Adipocyte (in vitro differentiated cells): ENCODE measurements at places on chromosomes 5 and 9.

DNA sequence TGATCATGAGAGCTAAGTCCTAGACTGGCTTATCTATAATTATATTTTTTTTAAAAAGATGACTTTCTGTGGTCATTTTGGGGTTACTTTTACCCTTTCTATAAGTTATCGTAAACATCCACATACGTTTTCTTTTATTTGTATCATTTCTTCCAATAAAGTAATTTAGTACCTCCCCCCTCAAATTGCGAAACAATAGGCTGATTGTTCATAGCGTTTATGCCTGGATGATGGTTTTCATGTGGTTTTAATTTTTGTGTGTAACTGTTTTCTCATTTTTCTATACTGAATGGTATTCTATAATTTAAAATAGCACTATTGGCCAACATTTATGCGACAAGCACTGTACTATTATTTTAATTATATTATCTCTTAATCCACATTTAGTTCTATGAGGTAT is 44.5 kb downstream of the SMC5 start:
- DNase-seq = peak; percentile 77

DNA sequence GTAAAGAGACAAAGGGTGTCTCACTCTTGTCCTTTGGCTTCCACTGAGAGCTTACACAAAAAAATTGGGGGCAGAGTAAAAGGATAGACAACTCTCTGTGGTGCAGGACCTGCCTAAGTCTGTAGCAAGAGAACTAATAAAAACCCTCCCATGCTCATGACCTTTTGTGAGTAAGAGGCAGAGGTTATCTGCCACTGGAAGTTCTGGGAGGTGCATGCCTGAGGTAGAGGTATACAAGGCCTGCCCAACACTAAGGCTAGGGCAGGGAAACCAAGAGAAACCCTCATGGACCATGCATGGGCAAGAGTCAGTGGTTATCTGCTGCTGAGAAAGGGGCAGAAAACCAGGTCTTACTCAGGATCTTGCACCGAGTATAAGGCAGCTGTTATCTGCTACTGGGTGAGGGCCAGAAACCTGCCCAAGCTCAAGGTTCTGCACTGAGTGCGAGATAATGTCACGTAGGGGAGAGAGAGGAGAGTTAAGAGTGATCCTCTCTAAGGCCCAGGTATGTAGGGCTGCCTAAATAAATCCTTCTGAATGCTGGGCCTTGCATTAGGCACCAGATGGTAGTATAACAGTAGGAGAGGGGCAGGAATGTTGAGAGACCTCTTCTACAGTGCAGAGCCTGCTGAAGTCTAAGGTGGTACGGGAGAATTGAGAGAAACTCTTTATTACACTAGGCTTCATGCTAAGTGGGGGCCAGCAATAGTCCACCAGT is 143.4 kb downstream of the MACROH2A1 start:
- no peak for DNase-seq

DNA sequence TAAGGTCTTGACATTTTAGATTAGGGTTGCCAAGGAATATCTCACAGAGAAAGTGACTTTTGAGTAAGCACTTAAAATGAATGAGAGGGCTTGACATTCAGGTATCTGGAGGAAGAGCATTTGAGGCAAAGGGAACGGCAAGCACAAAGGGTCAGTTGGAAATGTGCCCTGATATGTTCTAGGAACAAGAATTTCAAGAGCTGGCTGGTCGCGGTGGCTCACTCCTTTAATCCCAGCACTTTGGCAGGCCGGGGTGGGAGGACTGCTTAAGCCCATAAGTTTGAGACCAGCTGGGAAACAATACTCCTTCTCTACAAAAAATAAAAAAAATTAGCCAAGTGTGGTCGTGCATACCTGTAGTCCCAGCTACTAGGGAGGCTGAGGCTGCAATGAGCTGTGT is 16.5 kb downstream of the KIAA1958 start:
- no peak for DNase-seq

DNA sequence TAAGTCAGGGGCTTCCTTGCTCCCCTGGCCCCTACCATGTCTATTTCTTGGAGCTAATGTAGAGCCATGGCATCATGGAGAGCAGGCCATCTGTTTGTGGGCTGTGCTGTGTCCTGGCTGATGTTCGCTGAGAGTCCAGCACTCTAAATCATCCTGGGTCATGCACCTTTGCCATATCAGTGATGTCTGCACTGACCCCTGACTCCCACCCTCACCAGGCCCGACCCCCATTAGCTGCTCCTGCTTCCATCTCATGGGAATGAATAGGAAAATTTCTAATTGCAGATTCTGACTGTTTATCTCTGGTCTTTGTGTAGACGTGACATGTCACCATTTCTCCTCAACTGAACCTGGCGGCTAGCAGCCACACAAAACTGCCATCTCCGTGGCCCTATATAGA is 236.9 kb downstream of the NSG2 start:
- no peak for DNase-seq

GRCh38 chr9:28999806-29000205 is 1426.5 kb upstream of the C9orf72 start:
- no peak for DNase-seq

GRCh38 chr9:115653171-115653606 is 500.4 kb upstream of the PAPPA start:
- peak; percentile 41 for DNase-seq

GRCh38 chr5:152349683-152350526 is 55.2 kb downstream of the NMUR2 start:
- DNase-seq = peak; percentile 27

DNA sequence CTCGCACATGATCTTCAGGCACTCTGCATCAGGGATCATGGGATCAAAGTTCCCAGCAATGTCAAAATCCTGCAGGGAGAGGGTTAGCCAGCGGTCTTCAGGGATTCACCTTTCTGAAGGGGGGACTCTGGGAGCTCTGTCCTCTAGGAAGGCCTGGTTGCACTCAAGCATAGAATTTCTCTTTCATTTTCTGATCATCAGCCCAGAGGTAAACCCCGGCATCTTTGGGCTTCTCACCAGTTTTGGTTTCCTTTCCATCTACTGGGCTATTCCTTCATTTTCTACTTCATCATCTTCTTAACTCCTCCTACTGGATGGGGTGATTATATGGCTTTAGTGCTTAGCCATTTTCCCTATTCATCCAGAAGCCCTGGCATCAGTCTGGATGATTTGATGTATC is 4.6 kb upstream of the DND1 start:
- no peak for DNase-seq

- DNase-seq = no peak
Observed at GRCh38 chr5:41212935-41213334, 397 bp downstream of the C6 start.

GRCh38 chr5:124438903-124439281 is 307.5 kb downstream of the ZNF608 start:
- no peak for DNase-seq

GRCh38 chr9:109440117-109440515 is 58.0 kb downstream of the PTPN3 start:
- no peak for DNase-seq

DNA sequence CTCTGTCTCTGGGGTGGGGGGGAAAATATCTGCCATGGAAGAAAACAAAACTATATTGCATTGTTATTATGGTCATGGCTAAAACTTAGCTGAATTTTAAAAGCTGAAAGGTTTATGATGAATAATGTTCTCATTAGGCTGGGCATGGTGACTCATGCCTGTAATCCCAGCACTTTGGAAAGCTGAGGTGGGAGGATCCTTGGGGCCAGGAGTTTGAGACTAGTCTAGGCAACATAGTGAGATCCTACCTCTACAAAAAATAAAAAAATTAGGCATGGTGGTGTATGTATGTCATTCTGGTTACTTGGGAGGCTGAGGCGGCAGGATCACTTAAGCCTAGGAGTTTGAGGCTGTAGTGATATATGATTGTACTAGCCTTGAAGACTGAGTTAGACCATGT is 44.5 kb downstream of the IPO11 start:
- DNase-seq = peak; percentile 35

- peak; percentile 15 for DNase-seq
Observed at GRCh38 chr5:14435481-14435880, 146.1 kb upstream of the OTULINL start.

DNA sequence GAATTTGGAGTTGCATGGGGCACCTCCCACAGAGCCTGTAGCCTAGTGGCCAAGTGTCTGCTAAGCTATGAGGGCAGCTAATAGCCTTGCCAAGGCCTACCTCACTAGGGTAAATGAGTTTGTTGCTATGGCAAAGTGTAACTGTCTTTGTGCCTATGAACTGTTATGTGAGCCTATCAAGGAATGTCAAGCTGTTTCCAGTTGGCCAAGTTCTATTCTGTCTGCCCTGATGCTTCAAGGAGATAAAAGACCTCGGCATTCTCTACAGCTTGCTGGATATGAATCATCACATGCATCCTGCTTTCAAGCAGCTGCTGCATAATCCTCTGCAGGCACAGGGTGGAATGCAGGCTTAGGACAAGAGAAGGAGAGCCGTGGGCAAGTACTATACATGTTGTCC is 69.8 kb upstream of the CCDC112 start:
- DNase-seq = peak; percentile 94

GRCh38 chr5:116448450-116448849 is 126.2 kb downstream of the SEMA6A start:
- DNase-seq = no peak

- no peak for DNase-seq
Observed at GRCh38 chr9:83794051-83794450, 23.5 kb downstream of the GKAP1 start.

GRCh38 chr9:125613141-125613540 is 93.9 kb downstream of the MAPKAP1 start:
- no peak for DNase-seq

DNA sequence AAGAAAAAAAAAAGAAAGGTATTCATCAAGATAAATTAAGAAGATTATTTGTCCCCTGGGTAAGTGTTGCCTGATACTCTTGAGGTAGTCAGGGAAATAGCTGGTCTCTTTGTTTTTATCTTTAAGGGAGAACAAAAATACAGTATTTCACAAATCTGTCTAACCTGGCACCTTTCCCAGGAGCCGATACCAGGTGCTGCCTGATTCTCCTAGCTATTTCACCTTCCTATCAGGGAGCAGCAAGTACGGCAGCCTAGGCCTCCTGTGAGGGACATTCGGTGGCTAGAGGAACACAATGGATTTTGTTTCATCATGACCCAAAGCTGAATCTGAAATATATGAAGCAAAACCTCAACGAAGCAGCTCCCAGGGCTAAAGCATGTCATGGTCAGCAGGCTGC is 86.0 kb downstream of the TARS1 start:
- DNase-seq = no peak

GRCh38 chr5:56071470-56071869 is 76.7 kb upstream of the IL6ST start:
- no peak for DNase-seq

GRCh38 chr5:132198571-132198970 is 29.1 kb downstream of the P4HA2 start:
- no peak for DNase-seq

- DNase-seq = no peak
Observed at GRCh38 chr9:134592819-134593200, 48.8 kb upstream of the COL5A1 start.

DNA sequence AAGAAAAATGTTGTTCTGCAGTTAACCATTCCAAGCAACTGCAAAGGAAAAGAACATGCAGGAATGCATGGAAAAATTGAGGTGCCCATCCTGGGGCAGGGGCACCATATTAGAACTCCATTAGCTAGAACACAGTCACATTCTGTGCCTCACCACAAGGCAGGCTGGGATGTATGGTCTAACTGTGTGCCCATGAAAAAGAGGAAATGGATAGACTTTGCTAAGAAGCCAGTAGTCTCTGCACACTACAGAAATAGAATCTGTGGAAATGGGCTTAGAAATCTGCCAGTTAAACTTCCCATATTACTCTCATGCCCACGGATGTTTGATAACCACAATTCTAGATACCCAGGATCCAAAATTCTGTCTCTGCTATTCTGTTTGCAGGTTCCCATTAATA is 423.8 kb upstream of the SMARCA2 start:
- DNase-seq = no peak

GRCh38 chr9:97534961-97535594 is 33.6 kb downstream of the TMOD1 start:
- DNase-seq = no peak
